ENCODE measurements at places on chromosomes 16 and 17.
A peak's percentile ranks its signal among the peaks of the same experiment; 100 is the strongest.

- DNase-seq = no peak
These were observed 62.1 kb downstream of the PRKCA start for GRCh38 chr17:66364508-66364907.

DNA sequence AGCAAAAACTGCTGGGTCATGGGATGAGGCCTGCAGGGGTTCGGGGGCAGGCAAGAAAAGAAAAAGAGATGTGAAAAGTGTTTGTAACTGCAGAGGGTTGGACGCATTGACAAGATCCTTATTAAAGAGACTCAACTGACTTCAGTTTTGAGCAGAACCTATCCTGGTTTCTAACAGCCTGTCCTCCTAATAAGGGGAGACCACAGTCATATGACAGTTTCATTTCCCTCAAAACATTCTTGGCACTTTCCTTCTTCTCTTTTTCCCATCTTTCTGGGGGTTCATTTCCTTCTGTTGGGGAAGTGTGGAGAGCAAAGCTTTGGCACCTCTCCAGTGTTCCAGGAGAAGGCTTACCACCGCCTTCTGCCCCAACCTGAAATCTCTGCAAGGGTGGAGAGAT, 118.5 kb downstream of the MAF start:
- no peak for DNase-seq

DNA sequence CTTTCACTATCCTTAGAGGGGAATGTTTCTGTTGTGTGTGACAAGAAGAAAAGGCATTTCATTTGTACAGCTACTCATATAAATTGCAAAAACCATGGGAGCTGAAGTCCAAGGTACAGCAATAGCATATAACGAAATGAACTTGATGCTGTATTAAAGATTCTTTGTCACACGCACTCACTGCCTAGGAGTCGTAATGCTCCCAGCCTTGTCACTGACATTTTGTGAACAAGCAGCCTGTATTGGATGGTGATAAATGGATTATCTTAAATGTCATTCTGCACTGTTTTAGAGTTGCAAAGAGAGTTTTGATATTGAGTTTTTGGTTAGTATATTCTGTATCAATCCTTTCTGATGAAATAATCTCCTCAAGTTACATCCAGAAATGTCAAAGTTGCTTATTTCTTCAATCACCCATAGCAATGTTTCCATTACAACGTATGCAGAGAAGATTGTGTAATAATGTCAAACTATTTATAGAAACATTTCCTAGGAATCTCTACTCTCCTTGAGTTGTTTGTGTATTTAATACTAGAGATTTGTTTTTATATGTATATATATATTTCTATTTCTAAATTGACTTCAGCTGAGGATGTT, 270.6 kb downstream of the FTO start:
- DNase-seq = no peak

GRCh38 chr17:55555772-55556171, 44.5 kb upstream of the SMIM36 start:
- no peak for DNase-seq

DNA sequence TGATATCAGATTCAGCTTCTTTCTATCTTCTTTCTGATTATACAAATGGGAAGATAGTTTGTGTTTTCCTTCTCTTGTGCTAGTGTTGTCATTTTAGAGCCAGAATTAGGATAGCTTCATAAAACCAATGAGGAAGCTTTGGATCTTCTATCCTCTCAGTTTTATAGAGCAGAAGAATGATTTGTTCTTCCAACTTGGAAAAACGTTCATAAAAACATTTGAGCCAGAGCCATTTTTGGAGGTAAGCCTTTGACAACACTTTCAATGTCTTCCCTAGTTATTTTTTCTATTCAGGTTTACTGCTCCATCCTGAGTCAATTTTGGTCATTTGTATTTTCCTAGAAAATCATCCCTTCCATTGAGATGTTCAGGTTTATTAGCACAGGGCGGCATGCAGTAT, 91.2 kb upstream of the MYOCD start:
- no peak for DNase-seq

GRCh38 chr17:62090021-62090824, 25.1 kb upstream of the MED13 start:
- DNase-seq = no peak

DNA sequence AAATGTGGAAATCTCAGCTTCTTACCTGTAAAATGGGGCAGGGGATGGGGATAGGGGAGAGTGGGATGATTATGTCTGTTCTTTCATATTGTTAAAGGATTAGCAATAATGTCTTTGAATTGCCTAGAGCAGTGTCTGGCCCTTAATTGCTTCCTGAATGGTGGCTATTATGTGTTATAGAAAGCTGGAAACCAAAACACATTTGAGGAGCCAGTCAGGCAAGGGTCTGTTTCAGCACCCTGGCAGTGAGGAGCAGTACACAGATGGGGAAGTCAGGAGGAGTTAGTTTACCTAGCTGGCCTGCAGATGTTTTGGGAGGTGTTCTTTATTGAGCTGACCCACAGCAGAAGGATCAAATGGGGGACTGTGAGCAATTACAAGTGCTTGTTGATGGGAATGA, 63.0 kb downstream of the NUP93 start:
- DNase-seq = peak; percentile 46

- no peak for DNase-seq
These were observed 2.1 kb downstream of the NAGPA start for GRCh38 chr16:5031601-5032000.

GRCh38 chr17:41710472-41711090, 1.6 kb upstream of the GAST start:
- peak; percentile 98 for DNase-seq

GRCh38 chr16:78227855-78228254, 128.4 kb downstream of the WWOX start:
- DNase-seq = no peak

DNA sequence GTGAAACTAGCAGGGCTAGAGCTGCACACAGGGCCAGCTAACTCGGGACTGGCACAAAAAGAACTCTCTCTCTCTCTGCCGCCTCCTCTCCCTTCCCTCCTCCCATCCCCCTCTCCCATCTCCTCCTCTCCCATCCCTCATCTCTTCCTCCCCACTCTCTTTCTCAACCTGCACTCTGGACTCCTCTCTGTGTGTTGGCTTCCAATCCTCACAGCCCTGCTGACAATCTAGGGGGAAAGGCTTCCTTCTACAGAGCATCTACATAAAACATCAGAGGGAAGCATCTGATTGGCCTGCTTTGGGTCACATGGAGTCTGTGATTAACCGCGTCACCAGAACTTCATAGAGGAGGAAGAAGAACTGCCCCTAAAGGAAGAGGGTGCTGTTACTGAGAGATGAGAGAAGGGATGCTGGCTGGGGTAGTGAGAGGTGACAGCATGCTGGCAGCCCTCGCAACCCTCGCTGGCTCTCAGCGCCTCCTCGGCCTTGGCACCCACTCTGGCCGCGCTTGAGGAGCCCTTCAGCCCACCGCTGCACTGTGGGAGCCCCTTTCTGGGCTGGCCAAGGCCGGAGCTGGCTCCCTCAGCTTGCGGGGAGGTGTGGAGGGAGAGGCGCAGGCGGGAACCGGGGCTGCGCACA, 12.8 kb upstream of the ZFP90 start:
- no peak for DNase-seq

DNA sequence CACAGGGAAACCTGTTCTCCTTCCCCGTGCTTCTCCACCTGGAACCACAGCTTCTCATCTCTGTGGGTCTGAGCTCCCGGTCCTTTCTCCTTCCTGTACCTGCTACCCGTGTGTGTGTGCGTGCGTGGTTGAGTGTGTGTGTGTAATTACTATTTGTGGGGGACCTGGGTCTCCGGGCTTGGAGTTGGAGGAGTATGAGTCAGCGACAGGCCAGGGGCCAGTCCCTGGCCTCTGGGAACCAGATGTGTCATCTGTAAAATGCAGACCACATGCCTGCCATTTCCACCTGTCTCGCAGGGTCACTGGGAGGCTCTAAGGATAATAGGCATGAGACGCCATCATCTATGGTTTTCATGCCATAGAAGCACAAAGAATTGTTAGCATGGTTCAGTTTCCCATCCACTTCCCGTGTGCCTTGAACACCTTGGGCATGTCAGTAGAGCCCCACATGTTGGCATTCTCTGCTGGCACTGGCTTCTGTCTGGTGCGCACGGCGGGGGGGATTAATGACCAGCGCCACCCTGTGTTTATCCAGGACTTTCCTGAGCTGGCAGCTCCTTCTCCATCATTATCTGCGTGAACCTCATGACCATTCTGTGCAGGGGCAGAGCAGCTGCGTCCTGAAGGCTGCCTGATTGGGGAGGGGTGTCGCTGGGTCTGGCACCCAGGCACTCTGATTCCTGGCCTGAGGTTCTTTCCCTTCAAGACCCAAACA, 1.5 kb downstream of the ZNF205 start:
- DNase-seq = no peak

DNA sequence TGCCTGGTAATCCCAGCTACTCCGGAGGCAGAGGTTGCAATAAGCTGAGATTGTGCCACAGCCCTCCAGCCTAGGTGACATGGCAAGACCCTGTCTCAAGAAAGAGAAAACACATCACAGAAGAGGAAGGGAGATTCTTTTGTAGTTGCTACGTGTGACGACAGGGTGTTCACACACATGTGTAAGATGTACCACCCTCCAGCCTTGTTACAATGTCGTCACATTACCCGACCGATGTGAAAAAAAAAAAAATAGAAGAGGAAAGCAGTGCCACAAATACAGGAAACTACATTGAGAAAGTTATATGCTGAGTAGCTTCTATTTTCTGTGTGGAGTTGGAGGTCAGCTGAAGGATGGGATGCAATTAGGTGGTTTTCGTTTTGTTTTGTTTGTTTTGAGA, 56.0 kb downstream of the CLUH start:
- no peak for DNase-seq

- no peak for DNase-seq
These were observed 244.9 kb downstream of the STX8 start for GRCh38 chr17:9330611-9331271.

DNA sequence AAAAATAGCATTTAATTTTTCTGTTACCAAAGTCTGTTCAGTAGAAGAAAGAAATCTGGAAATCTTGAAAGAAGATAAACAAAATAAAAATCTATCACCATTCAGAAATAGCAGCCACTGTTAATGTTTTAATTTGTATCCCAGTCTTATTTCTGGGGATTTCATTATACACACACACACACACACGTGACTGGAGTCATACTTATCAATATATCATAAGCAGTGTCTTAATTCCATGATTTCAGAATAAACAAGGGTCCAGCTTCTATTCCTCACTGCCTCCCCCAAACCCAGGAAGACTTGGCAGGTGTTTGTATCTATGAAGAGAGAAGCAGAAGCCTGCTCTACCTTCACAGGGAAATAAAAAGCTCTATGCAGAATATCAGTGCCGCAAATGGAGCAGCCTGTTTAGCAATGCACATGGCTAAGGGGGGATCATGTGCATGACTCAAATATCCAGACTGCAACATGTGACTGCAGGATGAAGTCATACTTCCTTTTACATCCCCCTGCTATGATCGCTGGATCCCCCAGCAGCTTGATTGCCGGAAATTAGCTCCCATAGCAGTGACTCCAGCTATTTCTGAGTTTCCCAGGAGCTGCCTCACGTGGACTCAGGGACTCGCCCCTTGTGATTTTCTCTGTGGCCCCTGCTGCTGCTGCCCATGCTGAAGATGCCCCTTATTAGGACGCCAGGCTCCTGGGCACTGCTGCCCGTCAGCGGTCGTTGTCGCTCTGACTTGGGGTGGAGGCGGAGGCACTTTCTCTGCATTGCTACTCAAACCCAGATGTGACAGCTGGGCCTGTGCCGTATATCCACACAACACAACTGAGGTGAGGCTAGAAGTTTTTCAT, 341.0 kb downstream of the CPPED1 start:
- no peak for DNase-seq

DNA sequence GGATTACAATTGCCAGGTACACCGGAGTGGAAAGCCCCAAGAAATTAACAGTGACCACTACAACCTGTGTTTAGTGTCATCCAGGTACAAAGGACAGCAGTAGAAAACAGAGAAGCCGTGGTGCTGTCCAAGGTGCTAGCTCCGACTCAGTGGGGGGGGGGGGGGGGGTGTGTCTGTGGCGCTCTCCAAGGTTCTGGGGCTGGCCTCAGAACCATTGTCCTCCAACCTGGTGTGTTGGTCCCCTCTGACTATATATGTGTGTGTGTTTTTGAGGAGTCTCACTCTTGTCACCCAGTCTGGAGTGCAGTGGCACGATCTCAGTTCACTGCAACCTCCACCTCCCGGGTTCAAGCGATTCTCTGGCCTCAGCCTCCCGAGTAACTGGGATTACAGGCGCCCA, 5.8 kb upstream of the ZNF23 start:
- DNase-seq = no peak

- no peak for DNase-seq
These were observed at the start of gene CPHXL for GRCh38 chr16:75726390-75726789. Gene CPHXL (minus strand): TSS chr16:75726490. CDS start chr16:75726442, 48 bp downstream.

- no peak for DNase-seq
These were observed 248.3 kb downstream of the KATNIP start for GRCh38 chr16:27798241-27798640.

GRCh38 chr17:34130544-34130943, 124.5 kb upstream of the CCL2 start:
- no peak for DNase-seq

DNA sequence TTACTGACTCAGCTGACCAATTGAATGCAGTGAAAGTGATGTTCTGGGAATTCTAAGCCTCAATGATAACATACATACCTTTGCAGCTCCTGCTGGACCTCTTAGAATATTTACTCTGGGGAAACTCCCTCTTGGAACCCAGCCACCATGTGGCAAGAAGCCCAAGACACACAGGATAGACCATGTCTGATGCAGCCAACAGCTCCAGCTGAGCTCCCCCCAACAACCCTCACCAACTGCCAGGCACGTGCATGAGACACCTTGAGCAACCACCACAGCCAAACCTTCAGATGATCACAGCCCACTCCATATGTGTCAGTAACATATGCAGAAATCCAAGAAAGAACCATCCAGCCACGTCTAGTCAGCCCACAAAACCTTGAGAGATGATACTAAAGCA, 53.0 kb downstream of the XYLT1 start:
- DNase-seq = no peak

DNA sequence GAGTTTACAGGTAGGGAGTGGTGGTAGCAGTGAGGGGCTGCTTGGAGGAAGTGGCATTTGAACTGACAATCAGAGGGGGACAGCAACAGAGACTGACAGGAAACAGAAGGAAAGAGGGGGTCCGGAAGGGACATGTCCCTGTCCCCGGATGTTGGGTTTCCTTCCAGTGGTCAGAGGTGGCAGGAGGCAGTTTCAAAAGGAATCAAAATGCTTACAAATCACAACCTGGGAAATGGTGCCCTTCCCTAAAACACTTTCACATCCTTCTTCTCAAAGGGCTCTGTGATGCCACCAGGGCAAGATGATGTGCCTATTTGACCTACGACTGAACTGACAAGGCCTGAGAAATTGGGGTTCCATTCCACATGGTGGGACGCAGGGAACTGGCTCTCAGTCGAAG, 19.7 kb downstream of the ADGRG1 start:
- no peak for DNase-seq

Data from NCI-H1436 treated with DMSO at 0.1 percent for 48 hours (cell line).